Activated naive CD8-positive, alpha-beta T cell treated with anti-CD3 and anti-CD28 coated beads for 36 hours (primary cell): ENCODE measurements at places on chromosomes 2 and 18.

GRCh38 chr2:227653419-227653818 is 13.2 kb upstream of the SCYGR5 start:
- no peak for DNase-seq

GRCh38 chr2:65049010-65049639 is 7.1 kb upstream of the CEP68 start:
- DNase-seq = no peak

DNA sequence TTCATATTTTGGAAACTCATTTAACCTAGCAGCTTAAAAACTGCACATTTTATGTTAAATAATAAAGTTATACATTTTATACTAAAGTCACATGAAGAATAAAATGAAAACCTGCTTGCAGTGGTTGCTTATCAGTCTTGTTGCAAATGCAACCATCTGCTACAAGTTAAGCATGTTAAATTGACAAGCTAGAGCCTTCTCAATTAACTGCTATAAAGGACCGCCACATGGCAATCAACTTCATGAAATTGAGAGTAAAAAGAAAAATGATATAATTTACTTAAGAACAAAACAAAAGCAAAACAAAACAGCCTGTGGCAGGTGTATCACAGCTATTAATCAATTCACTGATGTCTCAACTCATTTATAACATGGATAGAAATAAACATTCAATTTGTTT is 78.7 kb downstream of the RTTN start:
- no peak for DNase-seq

DNA sequence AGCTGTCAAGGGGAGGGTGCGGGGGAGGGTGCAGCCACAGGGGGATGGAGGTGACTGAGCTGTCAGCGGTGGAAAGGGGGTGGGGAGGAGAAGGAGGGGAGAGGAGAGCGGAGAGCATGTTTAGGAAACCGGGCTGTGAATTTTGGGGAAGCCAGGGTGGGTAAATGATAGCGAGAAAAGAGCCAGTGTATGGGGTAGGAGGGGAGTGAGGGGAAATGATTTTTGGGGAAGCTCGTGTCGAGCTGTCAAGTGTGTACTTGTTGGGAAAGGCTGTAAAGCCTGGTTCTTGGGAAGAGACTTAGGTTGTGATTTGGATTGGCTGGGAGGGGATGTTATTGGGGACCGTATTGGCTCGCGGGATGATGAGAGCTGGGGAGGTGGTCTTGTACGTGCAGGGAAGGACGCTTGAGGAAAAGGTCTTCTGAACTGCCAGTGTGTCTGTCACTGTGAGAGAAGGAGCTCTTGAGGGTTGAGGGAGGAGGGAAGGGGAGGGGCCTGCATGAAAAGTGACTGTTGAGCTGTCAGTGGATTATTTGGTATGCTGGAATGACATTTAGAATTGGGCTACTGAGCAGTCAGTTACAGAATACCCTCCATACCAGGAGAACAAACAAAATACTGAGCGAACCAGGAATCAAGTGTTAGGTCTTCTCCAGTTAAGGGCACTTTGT is 1.0 kb downstream of the UBR3 start:
- peak; percentile 42 for DNase-seq

DNA sequence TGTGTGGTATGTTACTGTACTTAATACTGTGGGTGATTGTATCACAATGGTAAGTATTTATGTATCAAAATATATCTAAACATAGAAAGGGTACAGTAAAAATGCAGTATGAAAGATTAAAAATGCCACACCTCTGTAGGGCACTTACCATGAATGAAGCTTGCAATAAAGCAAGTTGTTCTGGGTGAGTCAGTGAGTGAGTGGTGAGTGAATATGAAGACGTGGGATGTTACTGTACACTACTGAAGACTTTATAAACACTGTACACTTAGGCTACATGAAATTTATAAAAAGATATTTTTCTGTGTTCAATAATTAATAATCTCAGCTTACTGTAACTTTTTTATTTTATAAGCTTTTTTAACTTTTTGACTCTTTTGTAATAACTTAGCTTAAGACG is 1162.4 kb upstream of the NRXN1 start:
- DNase-seq = no peak

DNA sequence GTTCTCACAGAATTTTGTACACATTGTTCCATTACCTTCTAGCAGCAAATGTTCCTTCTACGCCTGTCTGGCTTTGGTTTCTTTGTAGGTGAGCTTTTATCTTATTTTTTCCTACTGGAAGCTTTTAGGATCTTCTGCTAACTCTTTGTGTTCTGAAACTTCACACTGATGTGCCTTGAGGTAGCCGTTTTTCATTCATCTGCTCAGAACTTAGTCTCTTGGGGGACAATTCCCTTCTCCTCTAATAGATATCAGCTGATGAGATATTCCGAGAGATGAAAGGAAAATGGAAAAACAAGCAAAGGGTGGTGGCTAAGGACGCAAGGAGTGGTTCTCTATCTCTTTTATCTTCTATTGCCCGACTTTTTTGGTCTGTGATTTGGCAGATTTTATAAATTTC is 27.8 kb upstream of the LPIN1 start:
- DNase-seq = no peak

DNA sequence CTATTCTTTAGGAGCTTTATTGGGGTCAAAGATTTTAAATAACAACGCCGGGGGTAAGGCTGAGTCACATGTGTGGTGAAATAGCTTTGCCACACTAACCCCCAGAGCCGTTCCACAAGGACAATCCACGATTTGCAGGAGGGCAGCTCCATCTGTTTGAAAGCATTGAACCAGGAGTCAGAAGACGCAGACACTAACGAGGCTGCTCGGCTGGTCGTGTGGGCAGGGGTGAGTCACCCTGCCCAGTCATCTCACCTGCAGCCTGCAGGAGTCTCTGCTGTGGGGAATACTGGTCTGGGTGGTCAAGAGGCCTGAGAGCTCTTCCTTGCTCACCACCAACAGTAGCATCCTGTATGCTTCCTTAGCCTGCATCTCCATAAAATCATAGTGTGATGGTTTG is 149.2 kb upstream of the NCK2 start:
- DNase-seq = peak; percentile 18

DNA sequence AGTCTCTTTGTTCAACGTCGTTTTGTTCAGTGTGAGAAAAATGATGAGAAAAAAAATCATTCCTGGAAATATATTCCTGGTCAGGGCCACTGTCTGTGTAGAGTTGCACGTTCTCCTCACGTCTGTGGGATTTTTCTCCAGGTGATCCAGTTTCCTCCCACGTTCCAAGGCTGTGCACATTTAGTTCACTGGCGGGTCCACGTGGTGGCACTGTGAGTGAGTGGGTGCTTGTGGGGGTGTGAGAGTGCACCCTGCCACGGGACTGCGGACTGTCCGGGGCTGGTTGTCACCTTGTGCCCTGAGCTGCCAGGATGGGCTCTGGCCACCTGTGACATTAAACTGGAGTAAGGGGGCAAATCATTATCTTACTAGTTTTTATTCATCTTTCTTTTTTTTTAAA is 30.3 kb upstream of the ACYP2 start:
- DNase-seq = no peak

DNA sequence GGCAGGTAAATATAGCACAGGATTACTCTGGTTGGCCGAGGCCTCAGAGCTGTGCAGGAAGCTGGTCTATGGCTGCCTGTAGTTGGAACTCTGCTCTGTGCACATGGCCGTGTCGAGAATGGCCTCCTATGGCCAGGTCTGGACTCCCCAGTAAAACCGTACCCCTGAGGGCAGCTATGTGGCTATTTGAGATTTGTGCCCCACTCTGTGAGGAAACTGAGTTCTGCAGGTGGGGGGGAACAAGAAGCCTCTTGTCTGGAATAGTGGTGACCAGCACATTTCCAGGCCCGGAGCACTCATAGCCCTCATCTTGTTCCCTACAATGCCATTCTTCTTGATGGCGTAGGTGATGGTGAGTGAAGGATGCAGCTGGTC is 15.0 kb upstream of the TEX51 start:
- DNase-seq = no peak

- no peak for DNase-seq
Observed at GRCh38 chr2:43127941-43128558, 98.4 kb downstream of the ZFP36L2 start.

- no peak for DNase-seq
Observed at GRCh38 chr2:10668402-10669012, 21.3 kb downstream of the NOL10 start.

- no peak for DNase-seq
Observed at GRCh38 chr18:35174093-35174731, 66.6 kb upstream of the ZNF397 start.

- DNase-seq = no peak
Observed at GRCh38 chr2:506451-506850, 170.8 kb downstream of the TMEM18 start.

- DNase-seq = no peak
Observed at GRCh38 chr18:59624369-59624765, 72.9 kb downstream of the CCBE1 start.

DNA sequence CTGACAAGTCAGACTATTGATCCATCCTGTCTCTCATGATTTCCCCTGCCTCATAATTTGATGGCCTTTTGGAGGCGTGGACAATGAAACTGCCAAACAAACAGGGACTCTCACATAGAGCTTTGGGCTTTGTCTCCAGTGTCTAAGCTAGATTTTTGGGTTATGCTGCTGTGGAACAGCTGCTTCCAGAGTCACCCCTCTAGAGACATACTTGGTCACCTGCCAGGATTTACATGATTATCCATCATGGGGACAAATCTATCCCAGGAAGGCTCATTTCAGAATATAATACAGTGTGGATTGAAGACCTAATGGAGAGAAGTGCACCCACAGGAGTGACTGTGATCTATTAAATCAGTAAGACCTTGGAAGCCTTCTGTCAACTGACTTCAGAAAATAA is 159.6 kb downstream of the SLC8A1 start:
- no peak for DNase-seq

GRCh38 chr18:55314031-55314430 is 274.0 kb downstream of the TCF4 start:
- DNase-seq = no peak

- DNase-seq = no peak
Observed at GRCh38 chr2:152558158-152558984, 158.9 kb downstream of the PRPF40A start.

GRCh38 chr2:41706286-41706685 is 341.5 kb upstream of the PKDCC start:
- no peak for DNase-seq

DNA sequence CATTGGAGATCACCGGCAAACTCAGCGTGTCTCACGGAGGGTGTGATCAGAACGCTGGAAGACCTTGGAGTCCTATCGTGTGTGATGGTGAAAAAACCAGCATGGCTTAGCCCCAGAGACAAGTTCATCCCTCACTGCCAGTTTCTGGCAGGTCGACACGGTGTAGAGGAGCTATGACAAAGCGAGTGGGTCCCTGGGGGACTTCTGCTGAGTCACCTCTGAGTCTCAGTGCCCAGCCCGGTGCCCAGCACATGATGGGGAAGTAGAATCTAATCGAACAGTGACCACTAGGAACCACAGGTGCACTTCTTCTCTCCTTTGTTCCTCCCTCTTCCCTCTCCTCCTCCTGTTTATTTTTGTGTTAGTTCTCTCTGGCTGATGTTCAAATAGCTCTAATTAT is 45.9 kb upstream of the KCNF1 start:
- DNase-seq = no peak

DNA sequence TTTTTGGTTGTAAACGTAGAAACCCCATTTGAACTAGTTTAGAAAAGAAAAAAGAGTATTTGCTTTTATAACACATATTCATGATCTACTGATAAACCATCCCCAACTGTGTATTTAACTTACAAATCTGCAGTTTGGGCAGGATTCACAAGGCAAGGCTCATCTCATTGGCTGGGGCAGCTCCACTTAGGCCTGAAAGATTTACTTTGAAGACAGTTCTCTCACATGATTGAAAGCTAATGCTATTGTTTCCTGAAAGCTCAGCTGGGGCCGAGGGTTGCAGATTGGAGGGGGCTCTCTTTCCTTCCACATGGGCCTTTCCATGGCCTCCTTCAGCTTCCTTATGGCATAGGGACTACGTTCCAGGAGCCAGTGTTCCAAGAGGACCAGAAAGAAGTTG is 47.4 kb downstream of the ARHGAP15 start:
- no peak for DNase-seq

DNA sequence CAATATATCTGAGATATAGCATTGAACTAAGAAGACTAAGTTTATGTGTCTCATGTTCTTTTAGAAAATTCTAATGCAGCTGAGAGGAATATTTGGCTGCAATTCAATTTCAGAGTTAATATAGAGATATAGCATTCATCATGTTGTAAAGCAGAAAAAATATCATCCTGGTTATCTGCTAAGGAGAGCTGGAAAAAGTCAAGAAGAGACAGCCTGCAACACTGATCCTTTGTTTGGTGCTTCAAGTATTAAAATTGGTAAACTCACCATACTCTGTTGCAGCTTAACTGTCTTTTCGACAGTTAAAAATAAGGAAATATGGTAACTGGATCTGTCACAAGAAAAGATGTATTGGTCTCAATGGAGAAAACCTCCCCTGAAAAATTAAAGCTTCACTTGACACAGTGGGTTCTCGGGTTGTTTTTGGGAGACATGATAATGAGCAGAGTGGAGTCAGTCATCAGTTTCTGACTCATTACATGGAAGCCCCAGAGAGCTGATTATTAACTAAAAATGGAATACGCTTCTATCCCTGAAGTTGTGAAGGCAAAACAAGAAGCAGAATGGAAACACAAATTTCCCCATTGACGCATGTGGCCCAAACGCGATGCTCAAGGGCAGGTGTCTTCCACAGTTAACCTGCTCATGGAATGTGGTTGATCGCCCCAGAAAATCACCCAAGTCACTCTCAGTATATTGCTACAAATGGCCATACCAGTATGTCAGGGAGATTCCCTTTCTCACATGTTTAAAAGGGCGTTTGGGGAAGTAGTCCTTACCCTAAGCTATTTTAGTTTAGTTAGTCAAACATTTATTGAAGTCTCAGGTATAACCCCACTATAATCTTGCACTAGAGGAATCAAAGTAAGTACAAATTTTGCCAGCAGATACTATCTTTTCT is 8.2 kb downstream of the BCL2 start:
- DNase-seq = no peak

- no peak for DNase-seq
Observed at GRCh38 chr2:59787095-59787494, 766.4 kb downstream of the BCL11A start.

DNA sequence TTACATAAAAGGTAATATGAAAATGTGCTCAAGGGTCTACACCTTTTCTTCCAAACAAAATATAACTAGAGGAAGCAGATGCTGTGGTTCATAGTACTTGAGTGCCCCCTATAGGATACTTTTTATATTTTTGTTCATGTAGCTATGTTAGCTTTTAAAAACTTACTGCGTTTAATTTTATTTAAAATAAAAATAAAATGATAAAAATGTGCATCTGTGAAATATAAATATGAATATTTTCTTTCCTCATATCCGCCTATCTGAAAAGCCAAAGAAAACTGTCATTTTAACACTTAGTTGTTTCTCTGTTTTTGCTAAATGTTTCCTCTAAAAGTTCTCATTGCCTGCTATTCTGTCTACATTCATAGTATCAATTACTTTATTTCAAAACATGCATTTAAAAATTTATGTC is 9.6 kb upstream of the LRP1B start:
- no peak for DNase-seq

DNA sequence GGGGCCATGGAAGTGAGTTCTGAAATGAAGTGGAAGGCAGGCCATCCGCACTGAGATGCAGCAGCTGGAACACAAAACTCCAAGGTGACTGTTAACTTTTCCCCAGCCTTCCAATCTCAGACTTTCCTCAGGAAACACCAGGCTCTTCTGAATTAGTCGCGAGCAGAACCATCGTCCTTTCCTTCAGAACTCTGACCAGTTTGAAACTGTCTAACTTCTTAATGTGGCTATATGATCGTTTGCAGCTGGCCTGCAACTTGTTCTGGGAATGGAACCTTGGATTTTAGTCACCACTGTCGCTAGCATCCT is 620 bp upstream of the RPL37A start:
- no peak for DNase-seq
